ENCODE measurements at places on chromosomes 11 and 22. TPM values are rescaled to one million over a fixed set of nuclear protein-coding genes. Genes with fewer than 3 reads are reported as not detected.

DNA sequence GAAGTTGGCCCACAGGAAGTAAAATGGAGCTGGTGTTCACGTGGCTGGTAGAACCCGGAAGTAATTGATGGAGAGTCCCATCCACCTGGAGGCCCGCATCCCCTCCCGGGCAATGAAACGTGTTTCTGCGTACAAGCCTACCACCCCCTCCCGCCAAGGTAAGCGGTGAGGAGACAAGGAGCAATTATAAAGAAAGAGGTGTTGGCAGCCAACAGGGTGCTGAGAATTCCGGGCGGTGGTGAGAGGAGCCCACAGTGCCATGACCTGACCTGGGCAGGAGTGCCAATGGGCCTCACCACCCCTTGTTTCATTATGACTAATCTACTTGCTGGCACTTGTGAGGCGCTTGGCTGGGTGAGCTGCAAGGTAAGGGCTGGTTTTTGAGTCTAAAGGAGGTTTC is 83.8 kb upstream of the BID start:
- DNase-seq: no peak

DNA sequence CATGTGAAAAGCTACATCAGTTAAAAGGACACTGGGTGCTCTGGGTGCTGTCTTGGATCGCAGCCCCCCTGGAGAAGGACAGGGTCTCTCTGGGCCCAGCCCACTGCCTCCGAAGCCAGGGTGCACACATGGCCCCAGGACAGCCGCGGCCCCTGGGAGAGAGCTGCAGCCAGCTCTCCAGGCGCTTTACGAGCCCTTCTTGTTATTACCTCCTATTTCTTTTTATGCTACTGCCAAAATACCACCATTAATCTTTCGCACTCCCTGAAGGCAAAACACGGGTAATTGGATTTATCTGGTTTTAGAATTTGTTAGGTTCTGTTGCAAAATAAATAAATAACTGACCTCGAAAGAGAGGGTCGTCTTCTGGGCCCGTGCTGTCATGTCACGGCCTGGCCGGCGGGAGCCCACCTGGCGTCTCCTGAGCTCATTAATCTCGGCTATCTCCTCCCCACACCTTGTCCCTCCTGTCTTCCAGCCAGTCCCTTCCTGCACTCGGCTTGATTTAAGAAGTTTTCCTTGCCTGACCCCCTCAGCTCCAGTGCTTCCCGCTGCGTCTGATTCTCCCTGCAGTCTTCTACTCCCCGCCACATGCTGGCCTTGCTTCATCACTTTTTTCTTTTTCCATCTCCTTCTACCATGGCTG is 611.7 kb downstream of the OPCML start:
- DNase-seq: no peak

GRCh38 chr11:27471589-27472397 is 797 bp downstream of the LGR4 start:
- DNase-seq: peak; percentile 29

GRCh38 chr11:32580967-32581366 is 2.7 kb upstream of the EIF3M start:
- DNase-seq: no peak

Gene KRTAP5-1
- 2.2 TPM for polyA plus RNA-seq

GRCh38 chr22:25051073-25051472 is 98.6 kb downstream of the KIAA1671 start:
- no peak for DNase-seq

DNA sequence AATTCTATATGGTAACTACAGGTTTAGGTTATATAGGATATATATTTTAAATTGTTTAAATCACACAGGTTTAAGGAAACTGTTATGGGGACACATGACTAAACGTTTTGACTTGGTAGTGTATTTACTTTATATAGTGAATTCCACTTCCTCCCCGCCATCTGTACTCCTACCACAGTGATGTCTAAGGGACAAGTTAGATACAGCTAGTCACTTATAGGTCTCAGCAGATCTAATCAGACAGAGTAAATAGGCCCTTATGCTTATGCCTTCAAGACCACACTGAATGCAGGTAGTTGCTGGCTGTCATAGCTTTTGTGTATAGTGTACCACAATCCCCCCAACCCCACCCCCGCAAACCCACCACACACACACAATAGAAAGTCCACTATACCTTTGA is 8.2 kb downstream of the SESN3 start:
- DNase-seq: no peak

Gene FGF4
- 7.0 TPM for polyA plus RNA-seq
